ENCODE measurements at places on chromosomes 11 and 22.
A peak's percentile ranks its signal among the peaks of the same experiment; 100 is the strongest.

DNA sequence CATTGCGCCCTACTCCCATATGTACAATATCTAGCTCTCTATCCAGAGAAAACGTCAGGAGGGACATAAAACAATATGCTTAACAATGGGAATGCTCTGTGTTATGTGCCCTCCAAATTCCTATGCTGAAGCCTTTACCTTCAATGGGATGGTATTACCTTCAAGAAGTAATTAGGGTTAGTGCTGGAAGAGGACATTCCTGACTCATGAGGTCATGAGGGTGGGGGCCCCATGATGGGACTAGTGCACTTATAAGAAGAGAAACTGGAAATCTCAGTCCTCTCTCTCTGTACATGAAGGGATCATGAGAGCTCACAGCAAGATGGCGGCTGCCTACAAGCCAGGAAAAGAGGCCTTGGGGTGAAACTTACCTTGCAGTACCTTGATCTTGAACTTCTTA is 20.3 kb downstream of the MMP20 start:
- no peak for DNase-seq

GRCh38 chr22:23273445-23274145 is 93.3 kb downstream of the BCR start:
- DNase-seq: no peak

DNA sequence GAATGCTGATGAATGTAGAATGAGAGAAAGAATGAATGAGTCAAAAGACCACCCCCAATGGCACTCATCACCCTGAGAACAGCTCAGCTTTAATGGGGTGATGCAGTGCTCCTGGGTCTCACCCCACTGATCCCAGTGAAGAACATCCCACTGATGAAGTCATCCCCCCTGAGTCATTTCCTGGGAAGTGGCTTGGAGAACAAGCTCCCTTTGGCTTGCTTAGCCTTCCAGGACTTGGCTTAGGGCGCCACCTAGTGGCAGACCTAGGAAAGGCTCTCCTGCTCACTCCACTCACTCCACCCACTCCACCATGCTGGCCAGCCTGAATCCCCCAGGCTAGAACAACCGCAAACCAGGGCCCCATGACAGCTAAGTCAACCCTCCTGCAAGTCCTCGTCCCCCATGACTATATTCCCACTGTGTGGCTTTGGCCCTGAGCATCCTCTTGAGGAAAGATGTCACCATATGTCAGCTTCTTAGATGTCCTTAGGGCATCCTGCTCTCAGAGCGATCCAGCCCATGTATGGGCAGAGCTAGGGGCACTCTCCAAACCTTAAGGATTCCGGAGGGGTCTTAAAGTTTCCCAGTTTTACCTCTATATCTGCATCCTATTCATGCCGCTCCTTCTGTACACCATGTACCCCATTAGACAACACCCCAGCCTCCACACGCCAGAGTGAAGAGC is 17.8 kb upstream of the TMPRSS13 start:
- peak; percentile 94 for DNase-seq

DNA sequence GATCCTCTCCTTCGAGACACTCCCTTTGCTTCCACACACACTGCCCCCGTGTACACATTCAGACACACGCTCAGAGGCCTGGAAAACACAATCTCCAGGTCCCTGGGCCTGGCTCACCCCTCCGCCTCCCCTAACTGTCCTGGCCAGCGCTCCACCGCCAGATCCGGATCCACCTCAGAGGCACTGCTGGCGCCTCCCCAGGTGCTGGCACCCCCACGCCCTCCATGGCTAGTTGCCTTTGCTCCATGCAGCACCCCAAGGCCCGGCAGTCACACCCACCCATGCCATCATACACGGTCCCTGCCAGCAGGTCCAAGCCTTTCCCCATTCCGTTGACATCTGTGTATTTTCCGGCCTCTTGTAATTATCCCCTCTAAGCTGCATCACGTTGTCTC is 11.1 kb downstream of the SPTBN2 start:
- DNase-seq: no peak

GRCh38 chr11:44189986-44190882 is 94.8 kb downstream of the EXT2 start:
- DNase-seq: no peak

GRCh38 chr11:119376197-119376847 is 5.2 kb downstream of the USP2 start:
- no peak for DNase-seq

DNA sequence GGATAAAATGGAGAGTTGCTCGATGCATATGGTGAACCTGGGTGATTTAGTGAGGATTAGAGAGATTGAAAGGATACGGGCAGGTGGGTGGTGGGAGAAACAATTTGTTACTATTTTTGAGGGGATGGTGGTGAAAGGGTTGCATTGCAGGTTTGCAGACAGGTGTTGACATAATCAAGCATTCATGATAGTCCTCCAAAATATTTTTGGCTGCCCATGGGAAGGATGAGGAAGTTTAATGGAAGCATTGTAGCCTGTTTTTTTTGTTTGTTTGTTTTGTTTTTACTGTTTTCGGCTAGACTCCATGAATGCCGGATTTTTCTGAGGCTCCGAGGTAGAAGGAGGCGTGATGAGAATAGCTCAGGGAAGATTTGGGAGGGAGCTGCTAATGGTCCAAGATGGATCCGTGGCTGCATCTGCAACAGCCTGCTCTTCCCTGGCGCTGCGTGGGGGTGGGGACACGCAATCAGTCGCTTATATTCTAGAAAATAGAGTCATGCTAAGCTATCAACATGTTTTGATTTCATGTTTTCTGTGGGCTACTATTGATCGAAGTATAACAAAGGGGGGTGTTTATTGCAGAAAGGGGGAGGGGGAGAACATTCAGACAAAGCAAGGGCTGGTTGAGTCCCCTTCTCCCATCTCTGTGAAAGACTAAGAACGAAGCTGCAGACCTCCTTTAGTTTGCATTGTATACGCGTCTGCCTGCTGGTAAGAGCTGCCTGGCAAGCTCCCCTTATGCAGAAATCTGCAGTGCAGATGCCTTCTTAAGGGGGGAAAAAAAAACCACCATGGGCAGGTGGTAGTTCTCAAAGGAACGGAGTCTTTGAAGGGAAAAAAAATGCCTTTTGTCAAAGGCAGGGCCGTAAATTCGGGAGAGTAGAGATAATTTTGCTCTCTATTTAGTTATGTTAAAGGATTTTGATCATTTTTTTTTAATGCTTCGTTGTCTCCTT is 1.0 kb downstream of the RTN3 start:
- peak; percentile 24 for DNase-seq

GRCh38 chr11:18495271-18495670 is 31.5 kb downstream of the TSG101 start:
- no peak for DNase-seq

- no peak for DNase-seq
Measured at GRCh38 chr22:23682077-23682476, 8.7 kb upstream of the RGL4 start.

DNA sequence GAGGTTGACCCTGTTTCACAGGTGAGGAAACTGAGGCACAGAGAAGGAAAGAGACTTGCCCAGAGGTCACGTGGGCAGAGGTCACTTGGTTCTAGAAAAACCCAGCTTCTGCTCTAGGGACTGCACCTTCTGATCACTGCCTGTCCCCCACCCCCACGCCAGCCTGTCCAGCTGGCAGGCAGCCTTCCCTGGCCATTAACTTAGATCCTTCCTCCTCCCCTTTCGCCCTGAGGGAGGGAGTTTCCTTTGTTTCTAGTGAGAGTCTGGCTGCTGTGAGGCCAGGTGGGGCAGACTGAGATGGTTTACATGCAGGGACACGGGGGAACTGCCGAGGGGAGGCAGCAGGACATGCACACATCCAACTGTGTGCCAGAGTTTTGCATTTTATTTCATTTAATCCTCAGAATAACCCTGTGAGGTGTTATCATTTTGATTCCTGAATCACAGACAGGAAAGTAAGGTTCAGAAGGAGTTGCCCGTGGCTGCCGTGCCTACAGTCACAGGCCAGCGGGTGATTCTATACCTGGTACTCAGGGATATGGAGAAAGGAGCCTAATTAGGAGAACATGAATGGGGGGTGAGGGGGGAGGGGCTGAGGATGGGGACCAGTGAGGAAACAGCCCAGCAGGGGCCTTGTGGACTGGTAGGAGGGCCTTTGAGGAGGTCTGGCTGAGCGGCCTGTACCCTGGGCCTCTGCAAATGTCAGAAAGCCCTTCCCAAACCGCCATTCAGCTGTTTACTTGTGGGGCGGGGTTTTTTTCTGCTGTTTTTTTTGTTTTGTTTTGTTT is 3.4 kb downstream of the FAM83F start:
- peak; percentile 5 for DNase-seq

DNA sequence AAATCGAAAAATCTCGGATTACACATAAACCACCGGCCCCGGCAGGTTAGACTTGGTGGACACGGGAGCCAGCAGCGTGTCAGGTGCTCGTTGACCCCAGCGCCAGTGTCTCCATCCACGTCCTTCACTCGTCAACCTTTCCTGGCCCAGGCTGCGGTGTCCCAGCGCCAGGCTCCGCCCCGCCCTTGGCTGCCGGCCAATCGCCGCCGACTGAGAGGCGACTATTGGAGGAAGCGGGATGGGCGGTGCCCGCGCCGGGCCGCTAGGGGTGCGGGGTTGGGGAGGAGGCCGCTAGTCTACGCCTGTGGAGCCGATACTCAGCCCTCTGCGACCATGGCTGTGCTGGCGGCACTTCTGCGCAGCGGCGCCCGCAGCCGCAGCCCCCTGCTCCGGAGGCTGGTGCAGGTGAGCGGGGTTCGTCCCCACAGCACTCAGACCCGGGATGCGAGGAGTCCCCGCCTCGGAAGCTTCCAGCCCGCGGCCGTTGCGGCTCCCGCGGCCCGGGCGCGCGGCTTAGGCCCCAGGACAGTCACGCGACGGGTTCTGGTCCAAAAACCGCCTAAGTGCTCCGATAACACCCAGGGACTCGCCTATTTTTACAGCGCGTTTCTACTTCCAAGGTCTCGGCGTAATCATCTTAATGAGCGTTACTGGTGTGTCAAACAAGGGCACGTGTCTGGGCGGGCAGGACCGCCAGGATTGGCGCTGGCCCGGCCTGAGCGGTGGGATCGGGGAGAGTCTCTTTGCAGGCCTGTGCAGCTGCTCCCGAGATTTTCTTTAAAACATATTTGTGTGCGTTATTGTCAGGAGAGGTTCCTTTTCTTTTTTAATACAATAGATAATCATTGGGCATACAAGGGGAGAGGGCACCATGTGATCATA is at the start of gene ACAT1:
ACAT1 (plus strand) TSS at position 294 of the 882 bp plus-strand sequence; CDS start at position 334, 40 bp downstream.
- DNase-seq: peak; percentile 92

GRCh38 chr22:39184586-39185577 is 32.4 kb upstream of the CBX7 start:
- peak; percentile 84 for DNase-seq

DNA sequence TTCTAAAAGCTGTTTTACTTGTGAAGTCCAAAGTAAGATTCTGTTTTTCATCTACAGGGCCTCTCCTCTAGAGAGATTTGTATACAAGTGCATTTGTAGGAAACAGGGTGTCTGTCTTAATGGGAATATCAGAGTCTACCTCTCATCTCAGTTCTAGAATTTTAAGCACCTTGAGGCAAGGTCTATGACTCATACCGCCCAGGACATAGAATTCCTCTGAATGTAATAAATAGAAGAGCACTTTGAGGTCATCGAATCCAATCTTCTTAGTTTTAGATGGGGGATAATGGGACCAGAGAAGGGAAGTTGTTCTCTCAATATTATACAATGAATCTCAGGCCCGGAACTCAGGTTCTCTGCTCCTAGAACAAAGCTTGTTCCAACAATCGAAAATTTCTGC is 101.8 kb upstream of the TIMP3 start:
- DNase-seq: no peak

DNA sequence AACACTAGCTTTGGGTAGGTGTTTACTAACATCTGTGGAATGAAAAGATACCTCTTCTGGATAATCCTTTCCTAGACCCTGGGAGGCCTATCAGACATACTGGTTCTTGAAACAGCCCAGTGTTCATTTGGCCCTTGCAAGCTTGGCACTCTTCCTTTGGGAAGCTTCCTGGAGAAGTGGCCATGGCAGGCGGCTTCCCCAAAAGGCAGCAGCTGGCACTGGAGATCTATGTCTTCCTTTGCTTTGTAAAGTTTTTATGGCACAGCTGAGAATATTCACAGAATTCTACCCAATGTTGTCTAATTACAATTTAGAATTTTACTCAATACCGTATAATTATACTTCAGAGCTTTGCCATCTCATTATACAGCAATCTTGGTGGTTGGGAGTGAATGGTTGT is 199.2 kb upstream of the C11orf87 start:
- DNase-seq: no peak

- DNase-seq: no peak
Measured at GRCh38 chr11:128467041-128467440, 120.3 kb downstream of the ETS1 start.

GRCh38 chr11:14499178-14499559 is 442 bp downstream of the COPB1 start:
- peak; percentile 16 for DNase-seq

GRCh38 chr22:50305923-50306566 is 1.4 kb downstream of the PLXNB2 start:
- peak; percentile 95 for DNase-seq

- DNase-seq: no peak
Measured at GRCh38 chr22:19849835-19850762, 4.6 kb downstream of the GNB1L start.

- no peak for DNase-seq
Measured at GRCh38 chr22:32557444-32557843, 82.8 kb downstream of the FBXO7 start.

GRCh38 chr11:117908109-117908895 is 20.9 kb downstream of the TMPRSS13 start:
- no peak for DNase-seq

DNA sequence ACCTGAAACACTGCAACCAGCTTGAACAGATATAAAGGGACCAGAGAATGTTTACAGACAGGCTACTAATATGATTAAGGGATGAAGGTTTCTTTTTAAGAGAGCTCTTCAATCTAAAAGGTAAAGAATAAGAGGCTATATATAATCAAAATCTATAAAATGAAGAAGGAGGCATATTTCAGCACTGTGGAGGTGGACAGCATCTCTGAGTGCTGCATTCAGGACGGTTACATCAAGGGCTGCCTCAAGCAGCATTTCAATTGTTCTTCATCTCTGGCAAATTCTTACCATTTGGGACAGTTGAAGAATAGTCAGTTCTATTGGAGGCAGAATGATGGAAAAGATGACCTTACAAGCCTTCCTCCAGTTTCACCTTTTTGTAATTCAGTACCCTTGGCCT is 139.6 kb upstream of the LMO1 start:
- peak; percentile 18 for DNase-seq

- no peak for DNase-seq
Measured at GRCh38 chr11:64349025-64349387, 9.0 kb downstream of the CCDC88B start.

DNA sequence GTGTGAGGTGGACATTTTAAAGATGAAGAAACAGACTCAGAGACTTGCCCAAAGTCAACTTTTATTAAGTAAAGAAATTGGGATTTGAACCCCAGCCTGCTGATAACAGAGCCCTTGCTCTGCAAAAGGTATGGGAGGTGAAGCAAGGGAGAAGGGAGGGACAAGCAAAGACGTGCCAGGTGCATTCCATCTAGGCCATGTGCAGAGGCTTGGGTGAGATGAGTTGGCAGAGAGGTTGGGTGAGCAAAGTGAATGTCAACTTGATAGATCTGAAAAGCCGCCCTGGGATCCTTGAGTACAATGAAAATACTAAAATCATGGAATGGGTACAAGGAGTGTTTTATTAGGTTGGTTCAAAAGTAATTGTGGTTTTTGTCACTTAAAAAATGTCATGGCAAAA is 341.3 kb downstream of the CADM1 start:
- DNase-seq: no peak

- DNase-seq: no peak
Measured at GRCh38 chr22:38745676-38746460, 9.9 kb downstream of the SUN2 start.

Data from cardiac fibroblast (primary cell).